WTC11 (cell line): ENCODE measurements at places on chromosomes 1 and 21. TPM values are rescaled to one million over a fixed set of nuclear protein-coding genes. Genes with fewer than 3 reads are reported as not detected.

The WDR77 gene
- total RNA-seq: 52.3 to 64.5 TPM (median 57.5 TPM) in 3 replicates

- peak; percentile 13 for DNase-seq
These were observed 562 bp downstream of the DYNLT5 start for GRCh38 chr1:66752671-66753371.

DNA sequence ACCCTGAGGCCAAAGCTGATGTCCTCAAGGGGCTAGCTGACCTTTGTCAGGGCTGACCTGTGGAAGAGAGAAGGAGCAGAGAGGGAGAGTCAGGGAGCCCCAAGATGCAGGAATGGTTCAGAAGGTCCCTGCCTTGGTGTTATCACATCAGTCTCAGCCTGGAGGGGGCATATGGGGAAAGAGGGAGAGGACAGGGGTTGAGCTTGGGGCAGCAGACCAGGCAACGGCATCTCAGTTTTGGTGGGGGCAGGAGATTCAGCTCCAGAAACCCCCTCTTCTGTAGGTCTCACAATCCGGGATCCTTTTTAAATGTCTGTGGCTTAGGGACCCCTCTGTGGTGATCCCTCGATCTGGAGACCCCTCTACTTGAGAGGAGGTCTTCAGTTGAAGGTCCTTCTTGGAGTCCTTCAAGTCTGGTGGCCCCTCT, 815 bp downstream of the S100A13 start:
- DNase-seq: no peak

The HSD3B2 gene
- total RNA-seq: 0.94 to 1.0 TPM (median 0.94 TPM) in 3 replicates

The SHISAL2A gene
- total RNA-seq: 0.60 to 1.7 TPM (median 1.4 TPM) in 3 replicates

DNA sequence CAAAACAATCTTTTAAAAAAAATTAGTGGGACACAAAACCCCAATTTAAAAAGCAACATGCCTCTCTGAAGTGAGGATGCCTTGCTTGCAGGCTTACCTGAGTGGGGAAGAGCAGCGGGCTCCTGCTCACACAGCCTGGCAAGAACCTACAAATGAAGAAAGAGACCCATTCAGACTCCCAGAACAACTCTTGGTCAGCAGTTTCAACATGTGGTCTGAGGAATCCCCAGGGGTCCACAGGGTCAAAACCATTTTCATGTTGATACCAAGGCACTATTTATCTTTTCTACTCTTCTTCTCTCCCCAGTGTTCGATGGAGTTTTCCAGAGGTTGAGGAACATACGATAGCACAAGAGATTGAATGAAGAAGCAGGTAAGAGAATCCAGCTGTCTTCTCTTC, 55.9 kb downstream of the SIPA1L2 start:
- no peak for DNase-seq

DNA sequence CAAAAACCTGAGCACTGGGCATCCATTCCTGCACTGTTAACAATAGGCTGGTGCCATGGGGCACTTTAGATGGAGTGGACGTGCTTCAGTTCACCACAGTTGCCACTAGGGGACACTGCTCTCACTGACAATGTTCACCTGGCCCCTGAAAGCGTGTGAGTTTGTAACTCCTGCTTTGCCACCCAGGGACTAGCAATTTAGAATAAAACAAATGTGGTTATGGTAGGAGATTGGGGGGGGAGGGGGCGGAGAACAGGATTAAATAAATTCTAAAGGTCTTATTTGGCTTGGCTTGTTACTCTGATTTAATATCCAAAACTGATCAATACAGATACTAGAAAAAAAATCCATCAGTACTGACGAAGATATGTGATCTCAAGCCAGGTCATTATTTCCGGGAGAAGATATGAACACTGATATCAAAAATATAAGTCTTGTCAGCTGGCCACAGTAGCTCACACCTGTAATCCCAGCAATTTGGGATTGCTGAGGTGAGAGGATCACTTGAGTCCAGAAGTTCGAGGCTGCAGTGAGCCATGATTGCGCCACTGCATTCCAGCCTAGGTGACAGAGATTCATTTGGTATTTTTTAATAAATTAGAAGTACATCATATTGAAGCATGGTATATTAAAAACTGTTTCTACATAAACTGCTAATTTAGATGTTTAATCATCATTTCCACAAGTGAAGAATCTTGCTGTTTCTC, 23.2 kb downstream of the INTS7 start:
- peak; percentile 70 for DNase-seq

GRCh38 chr1:10671090-10671489, 125.4 kb downstream of the CASZ1 start:
- DNase-seq: no peak

- no peak for DNase-seq
These were observed 102.2 kb downstream of the NTMT2 start for GRCh38 chr1:170247751-170248521.

The SV2A gene
- 36.5 to 47.1 TPM (median 38.3 TPM) in 3 replicates for total RNA-seq

GRCh38 chr1:55277377-55278130, 62.4 kb upstream of the USP24 start:
- DNase-seq: peak; percentile 89

The ADGRL4 gene
- total RNA-seq: 0.37 to 1.4 TPM (median 0.50 TPM) in 3 replicates

The OR6K2 gene
- not detected in 3 replicates for total RNA-seq

GRCh38 chr1:63651161-63651701, 58.0 kb downstream of the PGM1 start:
- no peak for DNase-seq

DNA sequence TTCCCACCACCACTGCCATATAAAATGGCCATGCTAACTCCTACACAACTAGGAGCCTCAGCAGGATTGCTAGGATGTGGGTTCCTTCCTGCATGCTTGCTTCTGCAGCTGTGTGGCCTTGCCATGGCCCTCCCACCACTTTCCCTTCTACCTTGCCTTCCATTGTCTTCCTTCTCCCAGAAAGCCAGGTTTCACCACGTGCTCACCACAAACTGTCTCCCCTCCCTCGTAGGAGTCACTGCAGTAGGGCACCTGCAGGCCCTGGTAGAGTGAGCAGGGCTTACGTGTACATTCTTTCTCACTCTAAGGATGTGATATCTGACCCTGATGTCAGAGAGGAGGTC, 3.7 kb downstream of the C1orf226 start:
- no peak for DNase-seq

DNA sequence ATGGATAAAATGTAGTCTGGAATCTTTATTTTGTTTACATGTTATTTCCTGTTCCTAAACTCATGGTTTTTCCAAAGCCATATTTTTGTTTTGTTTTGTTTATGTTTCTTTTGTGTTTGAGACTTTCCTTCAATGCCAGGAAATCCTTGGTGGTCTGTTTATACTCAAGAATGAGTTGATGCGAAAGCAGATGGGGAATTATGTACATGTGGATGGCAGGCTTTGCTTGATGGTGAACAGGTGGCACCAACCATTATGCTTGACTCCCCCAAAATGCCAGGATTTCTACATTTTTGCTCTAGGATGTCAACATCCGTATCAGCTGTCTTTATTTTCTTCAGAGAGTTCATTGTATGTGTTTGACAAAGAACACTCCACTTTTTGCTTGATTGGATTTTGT, 448.5 kb downstream of the PRDM2 start:
- no peak for DNase-seq

DNA sequence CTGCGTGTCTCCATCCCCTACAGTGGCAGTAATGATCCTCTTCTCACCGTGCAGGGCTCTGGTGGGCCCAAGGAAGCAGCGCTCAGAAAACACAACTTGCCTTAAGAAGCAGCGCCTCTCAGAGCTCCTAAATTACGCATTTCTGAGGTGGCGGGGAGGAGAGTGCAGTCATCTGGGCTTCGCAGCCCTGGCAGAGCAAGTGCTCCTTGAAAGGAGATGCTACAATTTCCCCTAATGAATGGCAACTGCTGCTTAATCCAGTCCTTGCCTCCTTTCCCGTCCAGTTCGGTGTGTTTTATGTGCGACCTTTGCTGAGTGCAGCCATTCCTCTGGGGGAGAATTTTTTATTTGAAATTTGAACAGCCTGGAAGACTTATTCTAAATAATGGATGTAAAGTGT, 287.3 kb downstream of the PTPRU start:
- peak; percentile 0 for DNase-seq

- DNase-seq: no peak
These were observed 84.2 kb upstream of the DISP3 start for GRCh38 chr1:11394592-11395245.

The RNU1-3 gene
- total RNA-seq: 1,028 to 1,267 TPM (median 1,197 TPM) in 3 replicates

DNA sequence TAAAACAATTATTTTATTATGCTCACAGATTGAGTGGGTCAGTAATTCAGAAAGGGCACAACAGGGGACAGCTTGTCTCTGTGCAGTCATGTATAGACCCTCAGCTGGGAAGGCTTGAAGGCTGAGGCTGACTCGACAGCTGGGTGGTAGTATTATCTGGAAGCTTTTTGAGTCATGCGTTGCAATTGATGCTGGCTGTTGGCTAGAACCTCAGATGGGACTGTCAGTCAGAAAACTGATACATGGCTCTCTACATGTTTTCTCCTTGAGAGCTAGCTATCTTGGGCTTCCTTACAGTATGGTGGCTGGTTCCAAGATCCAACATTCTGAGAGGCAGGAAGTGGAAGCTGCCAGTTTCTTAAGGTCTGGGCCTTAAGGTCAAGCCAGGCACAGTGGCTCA, 61.5 kb upstream of the SELENON start:
- no peak for DNase-seq

GRCh38 chr1:153658400-153659174, at the start of gene SNAPIN:
SNAPIN (plus strand) TSS chr1:153658703; CDS start chr1:153658744, 41 bp downstream.
- DNase-seq: peak; percentile 92

DNA sequence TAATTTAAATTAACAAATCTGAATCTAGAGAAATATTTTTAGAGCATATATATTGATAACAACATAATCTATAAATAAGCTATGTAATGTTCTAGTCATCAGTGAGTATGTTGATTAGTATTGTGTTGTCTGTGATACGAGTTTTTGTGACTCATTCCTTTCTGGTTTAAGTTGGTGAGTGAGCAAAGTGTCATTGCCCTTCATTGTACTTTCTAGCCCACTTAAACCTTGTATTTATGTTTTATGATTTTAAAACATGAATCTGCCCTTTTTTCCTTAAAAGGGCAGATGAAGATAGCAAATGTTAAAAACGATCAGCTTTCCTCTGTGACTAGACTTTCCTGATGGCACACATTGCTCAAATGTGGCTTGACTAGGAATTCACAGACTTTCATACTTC, 38.5 kb downstream of the MACO1 start:
- no peak for DNase-seq

- DNase-seq: no peak
These were observed 74.4 kb downstream of the CLCA4 start for GRCh38 chr1:86621286-86621685.

- no peak for DNase-seq
These were observed 34.2 kb downstream of the PGBD5 start for GRCh38 chr1:230391776-230392535.

DNA sequence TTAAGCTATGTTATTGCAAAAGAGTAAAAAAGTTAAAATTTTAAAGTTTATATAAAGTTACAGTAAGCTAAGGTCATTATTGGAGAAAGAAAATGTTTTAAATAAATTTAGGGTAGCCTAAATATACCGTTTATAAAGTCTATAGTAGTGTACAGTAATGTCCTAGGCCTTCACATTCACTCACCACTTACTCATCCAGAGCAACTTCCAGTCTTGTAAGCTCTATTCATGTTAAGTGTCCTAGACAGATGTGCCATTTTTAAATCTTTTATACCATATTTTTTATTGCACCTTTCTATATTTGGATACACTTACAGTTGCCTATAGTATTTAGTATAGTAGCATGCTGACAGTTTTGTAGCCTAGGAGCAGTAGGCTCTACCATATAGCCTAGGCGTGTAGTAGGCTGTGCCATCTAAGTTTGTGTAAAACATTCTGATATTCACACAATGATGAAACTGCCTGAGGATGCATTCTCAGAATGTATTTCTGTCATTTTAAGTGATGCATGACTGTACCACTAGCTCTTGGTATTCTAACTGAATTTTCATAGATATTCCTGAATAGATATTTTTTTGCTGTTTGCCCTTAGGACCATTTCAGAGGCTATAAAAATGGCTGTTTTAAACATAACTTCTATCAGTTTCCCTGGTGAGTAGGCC, 26.8 kb downstream of the PPP2R5A start:
- DNase-seq: no peak
